Chondrocyte (in vitro differentiated cells): ENCODE measurements at places on chromosomes 1 and 21. TPM values are rescaled to one million over a fixed set of nuclear protein-coding genes. Genes with fewer than 3 reads are reported as not detected.

DNA sequence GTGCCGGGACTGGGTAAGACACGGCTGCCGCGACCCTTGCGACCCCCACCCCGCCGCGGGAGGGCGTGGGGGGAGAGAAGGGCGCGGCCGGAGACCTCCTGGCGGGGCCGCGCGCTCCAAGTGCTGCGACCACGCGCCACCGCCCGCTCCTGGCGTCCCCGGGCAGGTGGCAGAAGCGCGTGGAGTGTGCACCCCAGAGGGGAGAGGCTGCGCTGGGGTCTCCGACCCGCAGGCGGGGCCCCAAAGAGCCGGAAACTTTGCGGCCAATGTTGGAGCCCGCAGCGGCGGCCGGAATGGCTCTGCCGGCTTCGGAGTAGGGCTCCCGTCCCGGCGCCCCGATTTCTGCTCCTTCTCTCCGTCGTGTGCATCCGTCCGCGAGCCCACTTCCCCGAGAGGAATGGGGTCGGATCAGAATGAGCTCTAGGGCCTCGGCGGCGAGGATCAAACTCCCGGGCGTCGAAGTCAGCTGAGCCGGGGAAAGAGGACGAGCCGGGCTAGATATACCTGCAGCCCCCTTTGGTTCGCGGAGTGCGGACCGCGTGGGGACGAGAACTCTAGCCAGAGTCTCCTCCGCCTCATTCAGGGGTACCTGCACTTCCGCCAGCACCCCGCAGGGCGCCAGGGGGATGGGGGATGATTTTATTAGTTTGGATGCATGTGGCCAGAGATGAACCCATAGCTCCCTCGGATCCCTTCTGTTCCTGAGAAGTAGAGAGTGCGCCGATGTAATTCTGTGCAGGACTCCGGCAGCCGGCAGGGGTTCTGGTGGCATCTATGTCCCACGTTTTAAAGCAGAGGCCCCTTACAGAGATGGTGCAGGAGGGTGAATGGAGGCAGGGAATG, 751 bp downstream of the STUM start:
- no peaks in the 10 kb centered on the region for H3K36me3 ChIP-seq
- peaks cover 12% of the 10 kb centered on the region for H3K4me1 ChIP-seq
- H3K27me3 ChIP-seq = peaks cover 35% of the 10 kb centered on the region
- H3K4me3 ChIP-seq = peak overlapping the region; percentile 64
- DNase-seq = no peak

DNA sequence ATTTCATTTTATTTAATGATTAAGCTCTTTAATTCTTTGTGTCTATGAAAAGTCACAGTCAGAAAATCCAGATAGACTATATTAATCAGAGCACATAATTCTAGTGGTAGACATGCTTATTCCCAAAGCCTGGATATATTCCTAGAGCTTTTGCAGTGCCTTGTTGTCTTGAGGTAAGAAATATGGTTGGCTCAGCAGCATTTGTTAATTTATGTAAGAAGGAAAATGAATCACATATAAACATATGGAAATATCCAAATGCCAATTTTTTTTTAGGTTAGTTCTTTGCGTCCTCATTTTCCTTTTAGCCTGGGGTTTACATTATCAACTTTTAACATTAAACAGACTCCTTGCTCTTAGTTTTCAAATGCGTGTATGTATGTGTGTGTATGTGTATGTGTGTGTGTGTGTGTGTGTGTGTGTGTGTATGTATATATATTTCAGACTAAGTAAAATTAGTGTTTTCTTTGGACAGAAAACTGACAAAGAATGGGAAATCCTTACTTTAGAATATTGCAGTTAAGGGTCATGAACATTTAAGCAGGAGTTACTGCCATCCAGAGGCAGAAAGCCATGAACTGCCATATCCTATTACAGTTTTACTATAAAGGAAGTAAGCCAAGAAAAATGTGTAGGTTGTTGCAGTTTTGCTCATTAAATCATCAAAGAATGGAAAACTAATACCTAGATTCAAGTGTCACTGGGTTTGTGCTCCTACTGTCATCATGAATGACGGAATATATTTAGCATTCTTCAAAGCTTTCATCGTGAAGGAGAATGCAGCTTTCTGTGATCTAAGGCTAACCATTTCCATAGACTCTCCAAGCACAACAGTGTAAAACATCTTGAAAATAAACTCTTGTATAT, 477.1 kb upstream of the NR5A2 start:
- no peak for DNase-seq
- no peaks in the 10 kb centered on the region for H3K4me1 ChIP-seq
- H3K36me3 ChIP-seq = no peaks in the 10 kb centered on the region
- H3K27ac ChIP-seq = peak overlapping the region; percentile 69
- H3K27me3 ChIP-seq = no peaks in the 10 kb centered on the region

Gene NUDT17
- total RNA-seq = 3.8 to 7.3 TPM (median 6.5 TPM) in 3 replicates

Gene VANGL2
- total RNA-seq = 8.0 to 12.0 TPM (median 11.3 TPM) in 3 replicates

Gene USH2A
- total RNA-seq = not detected in 3 replicates

- H3K4me3 ChIP-seq = no peak overlapping the region
- no peaks in the 10 kb centered on the region for H3K27me3 ChIP-seq
- H3K36me3 ChIP-seq = no peaks in the 10 kb centered on the region
- peaks cover 76% of the 10 kb centered on the region for H3K4me1 ChIP-seq
- no peak for DNase-seq
These were observed 45.1 kb downstream of the LUZP1 start for GRCh38 chr1:23123528-23123927.
